ENCODE measurements at places on chromosomes 3 and 15.

GRCh38 chr3:59925946-59926345, 876.1 kb upstream of the CFAP20DC start:
- DNase-seq: no peak

GRCh38 chr15:45199136-45199810, 11.5 kb upstream of the SHF start:
- peak; percentile 79 for DNase-seq

DNA sequence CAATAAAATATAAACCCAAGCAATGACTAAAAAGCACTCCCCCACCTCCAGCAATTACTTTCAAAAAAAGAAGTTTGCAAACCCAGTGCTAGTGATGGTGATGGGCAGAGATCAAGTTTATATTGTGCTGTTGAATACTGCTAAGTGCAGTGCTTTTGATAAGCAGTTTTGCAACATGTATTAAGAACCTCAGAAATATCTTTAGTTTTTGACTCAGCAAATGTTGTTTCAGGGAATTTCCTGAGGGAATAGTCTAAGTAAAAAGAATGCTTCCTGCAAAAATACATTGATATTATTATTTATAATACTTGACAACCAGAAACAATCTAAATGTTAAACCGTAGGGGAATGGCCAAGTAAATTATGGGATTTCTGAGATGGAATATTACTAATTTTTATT, 69.3 kb downstream of the ADAMTSL3 start:
- DNase-seq: no peak

- DNase-seq: no peak
Measured at GRCh38 chr3:135050536-135050935, 255.5 kb downstream of the EPHB1 start.

GRCh38 chr3:40975711-40976121, 223.6 kb upstream of the CTNNB1 start:
- DNase-seq: no peak

DNA sequence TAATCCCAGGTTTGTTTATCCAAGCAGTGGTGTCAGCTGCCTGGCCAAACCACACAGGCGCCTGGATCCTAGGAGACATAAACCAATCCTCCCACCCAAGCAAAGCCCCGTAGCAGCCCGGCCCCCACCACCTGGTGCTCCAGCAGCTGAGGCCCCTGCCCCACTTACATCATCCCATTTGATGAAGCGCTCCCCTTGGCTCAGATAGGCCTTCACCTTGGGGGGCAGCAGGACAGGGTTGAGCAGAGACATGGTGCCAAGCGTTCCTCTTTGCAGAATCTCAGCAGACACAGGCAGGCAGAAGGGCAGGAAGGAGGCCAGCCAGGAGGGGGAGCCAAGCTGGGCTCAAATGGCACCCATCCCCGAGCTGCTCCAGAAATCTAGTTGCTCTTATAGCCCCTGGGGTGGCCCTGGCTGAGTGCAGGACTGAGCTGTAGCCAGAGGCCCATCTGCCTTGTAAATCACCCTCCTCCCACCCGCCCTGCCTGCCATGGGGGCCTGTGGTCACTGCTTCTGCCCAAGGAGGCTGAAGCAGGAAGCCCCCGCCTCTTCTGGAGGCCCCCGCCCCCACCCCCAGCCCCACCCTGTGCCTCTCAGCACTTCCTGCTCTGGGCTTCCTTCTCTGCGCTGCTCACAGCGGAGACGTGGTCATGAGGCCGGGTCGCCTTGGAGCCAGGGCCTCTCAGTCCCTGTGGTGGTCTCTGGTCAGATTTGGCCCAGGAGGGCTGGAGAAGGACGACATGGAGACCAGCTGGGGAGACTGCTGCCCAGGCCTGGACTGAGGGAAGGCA, at the start of gene PLCB2:
Gene PLCB2 (minus strand): TSS at position 515 of the 791 bp plus-strand sequence. CDS start 263 bp downstream, at position 252.
- peak; percentile 84 for DNase-seq

DNA sequence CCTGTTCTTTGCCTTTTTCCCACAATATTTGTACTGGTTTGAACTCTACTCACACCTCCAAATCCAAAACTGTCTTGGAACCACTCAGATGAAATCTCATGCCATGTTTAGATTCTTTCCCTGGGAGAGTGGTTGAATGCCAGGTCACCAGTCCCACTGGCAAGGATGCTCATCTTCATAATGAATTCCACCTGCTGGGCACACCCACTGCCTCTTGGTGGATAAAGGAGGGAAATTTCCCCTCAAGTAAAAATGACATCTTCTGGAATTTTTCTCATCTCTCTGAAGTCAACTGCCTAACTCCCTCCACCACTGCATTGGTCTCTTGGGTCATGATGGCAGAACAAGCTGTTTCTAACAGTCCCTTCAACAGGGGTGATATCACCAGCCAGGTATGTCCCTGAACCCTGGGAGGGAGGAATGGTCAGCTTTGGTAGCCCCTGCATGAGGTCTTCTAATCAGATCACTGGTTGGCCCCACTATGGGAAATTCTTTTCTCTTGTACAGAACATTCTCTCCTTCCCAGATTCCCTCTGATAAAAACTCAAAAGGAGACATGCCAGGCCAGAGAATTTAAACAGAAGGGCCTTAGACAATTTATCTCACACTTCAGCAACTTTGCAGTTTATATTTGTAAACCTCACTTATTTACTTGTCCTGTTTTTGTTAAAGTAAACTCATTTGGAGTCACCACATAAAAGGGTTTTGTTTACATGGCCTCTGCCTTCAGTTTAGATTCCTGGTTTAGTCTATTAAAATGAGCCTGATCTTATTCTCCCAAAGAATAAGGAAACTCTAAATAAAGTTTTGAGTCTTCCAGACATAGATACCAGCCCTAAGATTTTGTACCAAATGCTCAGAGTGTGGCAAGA, 143.4 kb downstream of the WNT5A start:
- DNase-seq: no peak

DNA sequence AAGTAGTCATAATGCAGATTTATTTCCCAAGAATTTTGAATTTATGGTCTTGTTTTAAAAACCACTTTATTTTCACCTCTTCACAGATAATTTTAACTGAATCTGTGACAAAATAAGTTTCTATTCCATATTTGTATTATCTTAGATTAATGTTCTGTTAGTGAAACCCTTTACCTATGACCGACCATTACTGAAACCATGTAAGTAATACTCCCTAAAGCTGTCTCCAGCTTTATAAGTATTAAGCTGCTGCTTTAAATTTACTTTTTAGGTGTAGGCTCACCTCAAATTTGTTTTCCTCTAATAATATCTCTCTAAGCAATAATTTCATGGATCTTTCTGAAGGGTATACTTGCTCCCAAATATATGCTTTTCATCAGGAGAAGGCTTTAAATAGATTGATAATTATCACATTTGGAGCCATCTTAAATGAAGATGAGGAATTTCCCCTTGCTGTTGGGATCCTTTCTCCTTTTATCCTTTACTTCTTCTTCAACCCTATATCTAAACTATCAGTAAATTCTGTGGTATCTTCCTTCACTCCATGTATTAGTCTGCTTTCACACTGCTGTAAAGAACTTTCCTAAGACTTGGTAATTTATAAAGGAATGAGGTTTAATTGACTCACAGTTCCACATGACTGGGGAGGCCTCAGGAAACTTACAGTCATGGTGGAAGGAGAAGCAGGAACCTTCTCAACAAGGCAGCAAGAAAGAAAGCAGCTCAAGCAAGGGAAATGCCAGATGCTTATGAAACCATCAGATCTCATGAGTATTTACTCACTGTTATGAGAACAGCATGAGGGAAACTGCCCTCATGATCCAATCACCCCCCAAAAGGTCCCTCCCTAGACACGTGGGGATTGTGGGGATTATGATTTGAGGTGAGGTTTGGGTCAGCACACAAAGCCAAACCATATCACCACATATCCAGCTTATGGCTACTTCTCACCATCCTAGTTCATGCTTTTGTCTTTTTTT, 92.3 kb upstream of the P2RY1 start:
- DNase-seq: no peak

GRCh38 chr3:120983841-120984240, 75.8 kb downstream of the STXBP5L start:
- no peak for DNase-seq

DNA sequence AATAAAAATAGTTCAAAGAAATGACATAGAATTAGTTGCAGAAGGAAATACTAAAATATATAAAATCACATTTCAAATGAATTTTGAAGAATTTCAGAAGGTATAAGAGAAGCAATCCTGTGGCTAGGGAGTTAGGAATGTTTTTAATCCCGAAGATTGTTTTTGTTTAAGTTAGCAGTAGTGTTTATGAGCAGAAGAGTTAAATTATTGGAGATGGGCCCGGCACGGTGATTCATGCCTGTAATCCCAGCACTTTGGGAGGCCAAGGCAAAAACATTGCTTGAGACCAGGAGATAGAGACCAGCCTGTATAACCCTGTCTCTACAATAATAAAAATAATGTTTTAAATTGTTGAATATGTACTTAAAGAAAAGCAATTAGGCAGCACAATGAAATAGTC, 432.5 kb downstream of the MFSD1 start:
- no peak for DNase-seq

DNA sequence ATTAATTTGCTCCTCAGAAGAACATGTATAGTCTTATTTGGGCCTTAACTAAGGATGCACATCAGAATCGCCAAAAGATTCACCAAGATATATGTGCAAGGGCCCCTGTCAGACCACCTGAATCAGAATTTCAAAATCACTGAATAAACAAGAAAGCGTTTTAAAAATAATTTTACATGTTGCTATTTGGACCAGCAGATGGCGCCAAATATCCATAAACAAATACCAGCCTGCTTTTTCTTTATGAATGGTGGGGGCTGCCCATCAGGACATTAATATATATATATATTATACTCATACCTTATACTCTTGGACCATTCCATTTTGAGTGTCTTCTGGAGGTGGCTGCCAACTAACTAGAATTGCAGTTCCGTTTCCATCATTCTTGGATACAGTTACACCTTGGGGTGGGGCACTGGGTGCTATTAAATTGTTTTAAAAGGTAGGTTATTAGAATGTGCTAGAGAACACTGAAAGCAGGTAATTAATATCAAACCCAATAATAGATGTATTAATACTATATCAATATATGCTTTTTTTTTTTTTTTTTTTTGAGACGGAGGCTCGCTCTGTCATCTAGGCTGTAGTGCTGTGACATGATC, 1108.3 kb downstream of the ROBO1 start:
- peak; percentile 27 for DNase-seq

GRCh38 chr3:183518491-183519251, 36.8 kb downstream of the KLHL6 start:
- no peak for DNase-seq

DNA sequence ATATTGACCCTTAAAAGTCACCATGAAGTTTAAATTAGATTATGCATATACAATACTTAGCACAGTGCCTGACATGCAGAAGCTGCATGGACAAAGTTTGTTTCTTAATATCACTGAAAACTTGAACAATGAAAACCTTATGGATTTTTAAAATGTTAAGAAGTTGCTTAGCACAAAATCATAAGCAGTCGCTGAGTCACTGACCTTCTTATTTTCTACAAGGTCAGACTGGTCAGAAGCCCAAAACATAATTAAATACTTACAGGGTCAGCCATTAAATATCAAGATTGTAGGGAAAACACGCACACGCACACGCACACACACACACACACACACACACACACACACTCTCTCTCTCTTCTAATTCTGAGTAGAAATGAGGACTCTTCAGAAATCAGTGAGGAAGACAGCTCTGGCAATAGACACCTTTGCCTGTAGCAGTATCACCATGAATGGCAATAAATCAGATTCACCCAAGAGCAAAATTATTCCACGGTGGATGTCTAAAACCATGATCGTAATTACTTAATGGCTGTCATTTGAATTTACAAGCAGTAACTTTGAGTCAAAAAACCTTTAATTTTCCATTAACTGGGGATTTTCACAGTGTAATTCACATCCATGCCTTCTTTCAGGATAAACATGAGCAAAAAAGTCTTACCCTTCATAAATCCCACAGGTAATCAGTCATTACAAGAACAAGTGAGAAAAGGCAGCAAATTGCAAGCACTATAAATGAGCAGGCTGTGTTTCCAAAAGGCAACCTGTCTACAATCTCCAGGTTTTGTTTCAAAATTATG, 147.5 kb downstream of the OSBPL10 start:
- no peak for DNase-seq

GRCh38 chr3:197507081-197507480, 48.7 kb downstream of the BDH1 start:
- no peak for DNase-seq

- DNase-seq: no peak
Measured at GRCh38 chr15:29784413-29784812, 37.9 kb downstream of the TJP1 start.

GRCh38 chr15:70053716-70054229, 43.9 kb downstream of the TLE3 start:
- no peak for DNase-seq

- DNase-seq: no peak
Measured at GRCh38 chr15:89333959-89334509, 590 bp downstream of the POLG start.

- DNase-seq: peak; percentile 6
Measured at GRCh38 chr3:98732286-98733052, 30.7 kb upstream of the ST3GAL6 start.

GRCh38 chr3:120798346-120798745, 55.8 kb downstream of the GTF2E1 start:
- no peak for DNase-seq

- peak; percentile 55 for DNase-seq
Measured at GRCh38 chr15:43204016-43204901, 16.6 kb downstream of the EPB42 start.

DNA sequence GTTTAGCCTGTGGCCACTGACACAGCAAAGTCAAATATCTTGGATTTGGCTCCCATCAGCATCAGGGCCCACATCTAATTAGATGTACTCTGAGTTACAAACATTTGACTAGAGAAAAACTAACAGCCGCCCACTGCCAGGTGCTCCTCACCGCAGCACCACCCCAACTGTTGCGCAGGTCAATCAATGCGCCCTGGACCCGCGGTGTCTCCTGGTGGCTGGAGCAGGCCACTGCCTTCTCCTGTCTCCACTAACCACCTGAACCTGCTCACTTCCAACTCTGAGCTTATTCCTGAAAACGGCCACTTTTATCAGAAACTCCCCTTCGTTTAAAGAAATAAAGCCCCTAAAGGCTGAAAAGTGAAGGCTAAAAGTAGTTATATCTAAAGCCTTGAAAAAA, 4.3 kb downstream of the RIOX2 start:
- no peak for DNase-seq

DNA sequence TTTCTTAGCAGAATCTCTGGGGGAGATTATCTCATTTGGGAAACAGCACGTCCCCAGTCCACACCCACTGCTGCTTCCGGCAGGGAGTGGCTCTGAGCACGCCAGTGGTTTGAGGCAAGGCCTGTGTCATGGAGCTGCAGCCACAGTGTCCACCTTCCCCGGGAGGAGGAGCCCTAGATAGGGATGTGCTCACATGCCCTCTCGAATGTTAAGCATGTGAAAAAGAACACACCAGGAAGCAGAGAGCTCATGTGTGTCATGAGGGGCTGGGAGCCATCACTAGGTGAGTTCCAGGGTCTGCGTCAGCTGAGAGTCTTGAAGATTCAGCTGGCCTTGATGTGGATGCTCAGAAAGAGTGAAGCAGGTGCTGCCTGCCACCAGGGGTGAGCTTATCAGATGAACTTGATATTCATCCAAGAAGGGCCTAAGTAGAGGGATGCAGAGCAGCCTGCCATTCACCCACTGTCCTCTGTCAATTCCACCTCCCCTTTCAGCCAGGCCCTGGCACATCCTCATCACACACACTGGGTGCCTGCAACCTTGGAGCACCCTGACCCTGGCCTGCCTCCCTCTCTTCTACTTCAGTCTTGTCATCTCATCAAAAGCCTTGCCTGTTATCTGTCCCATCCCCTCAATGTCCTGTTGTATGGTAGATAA, 16.3 kb downstream of the ITGA11 start:
- no peak for DNase-seq

GRCh38 chr3:20104167-20104661, 64.0 kb downstream of the KAT2B start:
- peak; percentile 59 for DNase-seq

Data from B cell (primary cell).